Right atrium auricular region (tissue), 2 donors: ENCODE measurements at places on chromosomes 7 and 10.

DNA sequence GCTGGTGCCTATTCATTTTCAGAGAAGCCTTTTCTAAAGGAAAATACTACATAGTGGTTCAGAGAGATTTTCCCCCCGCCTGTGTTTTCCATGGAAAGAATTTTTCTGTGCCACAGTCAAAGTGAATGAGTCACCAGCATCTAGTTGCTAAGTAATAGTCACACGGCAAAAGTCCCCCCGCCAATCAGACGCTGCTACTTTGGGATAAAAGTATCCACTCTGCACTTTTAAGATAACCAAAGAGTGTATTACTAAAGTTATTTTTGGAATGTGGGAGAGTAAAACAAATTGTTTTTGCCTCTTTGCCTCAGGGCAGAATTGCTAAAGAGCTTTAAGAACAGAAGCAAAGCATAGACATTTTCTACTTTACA, 23.5 kb downstream of the ABLIM1 start:
- peak; percentile 95 for DNase-seq

DNA sequence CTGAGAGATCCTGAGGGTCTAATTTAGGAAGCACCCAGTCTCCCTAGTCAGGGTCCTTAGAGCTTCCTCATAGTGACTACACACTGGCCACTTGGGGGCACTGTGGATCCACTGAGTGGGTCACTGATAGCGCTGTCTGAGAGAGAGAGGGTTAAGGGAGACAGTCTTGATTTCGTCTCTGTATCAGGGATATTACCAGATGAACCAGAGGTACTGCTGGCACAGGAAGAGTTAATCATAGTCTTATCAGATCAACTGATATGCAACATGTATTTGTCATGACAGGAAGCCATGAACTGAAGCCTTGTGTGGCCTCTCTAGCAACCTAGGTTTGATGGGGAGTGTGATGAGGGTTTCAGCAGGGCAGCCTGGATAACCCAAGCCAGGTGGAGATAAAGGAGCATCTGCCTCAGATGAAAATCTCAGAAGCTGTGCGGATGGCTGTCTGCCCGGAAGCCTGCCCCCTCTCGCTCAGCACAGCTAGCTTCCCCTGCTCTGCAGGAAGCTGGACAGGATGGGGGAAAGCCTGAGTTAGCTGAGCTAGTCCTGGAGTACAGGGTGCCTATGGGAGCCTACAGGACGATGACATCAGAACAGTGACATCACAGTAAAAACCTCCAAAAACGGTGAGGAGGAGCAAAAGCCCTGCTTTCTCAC, 214.0 kb upstream of the PRSS1 start:
- DNase-seq: no peak

DNA sequence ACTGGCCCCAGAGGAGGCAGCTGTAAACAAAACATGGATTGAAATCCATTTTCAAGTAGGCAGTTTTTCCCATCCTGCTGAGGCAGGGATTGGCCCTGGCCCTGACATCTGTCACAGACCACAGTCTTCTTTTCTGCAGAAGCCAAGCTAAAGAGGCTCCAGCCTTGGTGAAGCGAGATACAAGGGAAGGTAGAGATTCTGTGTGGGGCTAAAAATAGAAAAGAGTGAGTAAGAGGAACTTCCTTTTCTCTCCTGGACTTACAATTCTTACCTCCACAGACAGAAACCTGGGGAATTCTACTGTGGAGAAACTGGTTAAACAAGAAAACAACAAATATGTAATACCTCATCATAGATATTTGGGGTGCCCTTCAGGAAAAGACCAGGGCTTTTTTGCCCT, 624.8 kb upstream of the FZD8 start:
- DNase-seq: no peak

DNA sequence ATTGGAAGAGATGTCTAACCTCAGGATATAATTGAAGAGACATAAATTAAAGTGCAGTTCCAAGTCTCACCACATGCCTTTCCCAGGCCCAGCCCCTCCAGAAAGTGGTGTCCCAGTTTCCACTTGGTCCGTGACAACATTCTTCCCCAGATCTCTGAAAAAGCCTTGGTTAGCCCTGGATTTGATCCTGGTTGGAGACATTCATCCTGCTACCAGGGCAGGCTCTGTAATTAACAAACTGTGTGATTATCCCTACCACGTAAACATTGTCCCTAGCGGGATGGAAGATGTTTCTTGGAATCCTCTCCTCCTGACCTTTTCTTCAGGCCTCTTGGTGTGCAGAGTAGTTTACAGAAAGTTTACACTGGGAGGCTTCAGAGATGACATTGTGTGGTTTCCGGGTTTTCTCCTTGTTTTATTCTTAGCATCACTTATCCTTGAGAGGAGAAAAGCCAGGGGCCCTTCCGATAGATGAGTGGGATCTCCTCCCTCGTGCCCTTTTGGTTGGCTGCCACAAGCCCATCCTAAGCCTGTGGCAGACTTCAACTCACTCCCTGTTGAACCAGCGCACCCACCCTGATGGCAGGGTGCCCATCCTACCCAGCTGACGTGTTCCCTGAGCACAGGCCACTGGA, 83.8 kb downstream of the COL13A1 start:
- DNase-seq: no peak

GRCh38 chr7:19210893-19211413, 65.7 kb upstream of the FERD3L start:
- no peak for DNase-seq

GRCh38 chr7:118152654-118153053, 31.3 kb upstream of the LSM8 start:
- no peak for DNase-seq

- no peak for DNase-seq
These were observed 76.0 kb upstream of the CAV2 start for GRCh38 chr7:116423499-116423898.

GRCh38 chr10:68861253-68861652, 33.9 kb downstream of the STOX1 start:
- no peak for DNase-seq

DNA sequence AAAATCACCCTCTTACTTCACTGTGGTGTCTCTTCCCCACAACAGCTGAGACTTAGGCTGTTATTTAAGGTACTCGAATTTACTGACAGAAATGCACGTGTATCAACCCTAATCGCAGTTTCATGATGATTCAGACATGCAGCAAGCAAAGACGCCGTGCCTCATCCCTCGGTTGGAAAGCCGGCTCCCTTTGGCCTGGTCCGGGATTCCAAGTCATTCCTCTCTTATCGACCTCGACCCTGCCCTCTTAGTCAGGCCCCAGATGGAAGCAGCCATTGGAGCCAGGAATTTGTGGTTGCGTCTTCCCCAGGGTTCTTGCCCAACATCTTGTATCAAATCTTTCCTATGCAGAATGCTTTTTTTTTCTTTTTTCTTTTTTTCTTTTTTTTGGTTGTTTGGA, 229.5 kb downstream of the GATA3 start:
- peak; percentile 76 for DNase-seq

GRCh38 chr7:327991-328702, 38.2 kb downstream of the FOXL3 start:
- DNase-seq: no peak

GRCh38 chr10:46237815-46238510, 48.8 kb upstream of the ANTXRL start:
- peak; percentile 5 for DNase-seq

- no peak for DNase-seq
These were observed 14.5 kb downstream of the ATP6V1F start for GRCh38 chr7:128876978-128877755.

DNA sequence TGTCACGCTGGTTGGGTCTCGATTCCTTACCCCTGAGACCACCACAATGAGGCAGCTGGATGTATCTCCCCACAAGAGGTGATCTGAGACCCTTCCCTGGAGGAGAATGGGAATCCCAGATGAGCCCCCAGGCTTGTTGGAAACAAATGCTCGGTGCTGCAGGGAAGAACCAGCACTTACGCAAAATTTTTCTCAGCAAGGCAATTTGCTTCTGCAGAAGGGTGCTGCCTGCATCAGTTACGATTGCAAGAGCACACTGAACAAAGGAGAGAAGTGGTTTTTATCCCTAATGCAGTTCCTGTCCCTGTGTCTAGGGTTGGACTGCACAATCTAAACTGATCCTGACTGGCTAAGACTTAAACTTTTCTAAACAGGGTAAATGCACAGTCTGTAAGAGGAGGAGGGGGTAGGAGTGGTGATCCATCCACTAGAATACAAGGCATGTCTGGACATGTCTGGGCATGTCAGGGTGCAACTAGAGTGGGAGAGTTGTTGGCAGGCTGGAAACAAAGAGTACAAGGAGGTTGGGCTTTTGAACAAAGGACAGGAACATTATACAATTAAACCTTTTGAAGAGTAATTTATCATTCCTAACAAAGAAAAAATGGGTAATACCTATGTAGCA, 114.9 kb upstream of the FAM3C start:
- DNase-seq: no peak
